Right atrium auricular region (tissue), 2 donors: ENCODE measurements at places on chromosomes 1 and 21. TPM values are rescaled to one million over a fixed set of nuclear protein-coding genes. Genes with fewer than 3 reads are reported as not detected.

The SMIM11 gene
- total RNA-seq, result 6.6 TPM

The CASP9 gene
- 6.8 TPM for total RNA-seq

The CFHR1 gene
- total RNA-seq, result not detected

The CYP4X1 gene
- total RNA-seq, result 2.2 TPM

The TNNT2 gene
- 12,321 TPM for total RNA-seq

DNA sequence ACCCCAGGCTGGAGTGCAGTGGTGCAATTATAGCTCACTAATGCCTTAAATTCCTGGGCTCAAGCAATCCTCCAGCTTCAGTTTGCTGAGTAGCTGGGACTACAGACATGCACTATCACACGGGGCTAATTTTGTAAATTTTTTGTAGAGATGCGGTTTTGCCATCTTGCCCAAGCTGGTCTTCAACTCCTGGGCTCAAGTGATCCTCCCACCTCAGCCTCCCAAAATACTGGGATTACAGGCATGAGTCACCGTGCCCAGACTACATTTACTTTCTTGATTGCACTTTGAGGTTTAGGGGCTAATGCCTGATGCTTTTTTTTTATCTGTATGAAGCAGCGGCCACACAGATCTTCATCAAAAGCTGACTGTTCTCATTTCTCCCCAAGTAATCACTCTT is 124.6 kb downstream of the KIF26B start:
- H3K4me3 ChIP-seq, result no peak overlapping the region
- no peaks in the 10 kb centered on the region for H3K27me3 ChIP-seq
- H3K4me1 ChIP-seq, result no peaks in the 10 kb centered on the region
- DNase-seq, result no peak
- no peaks in the 10 kb centered on the region for H3K36me3 ChIP-seq

- no peak for DNase-seq
- no peaks in the 10 kb centered on the region for H3K4me1 ChIP-seq
- H3K4me3 ChIP-seq, result no peak overlapping the region
Measured at GRCh38 chr1:162829268-162829667, 31.7 kb downstream of the CCDC190 start.

GRCh38 chr1:59766227-59766855 is 48.4 kb upstream of the HOOK1 start:
- no peak overlapping the region for H3K4me3 ChIP-seq
- no peaks in the 10 kb centered on the region for H3K36me3 ChIP-seq
- H3K27me3 ChIP-seq, result no peaks in the 10 kb centered on the region
- DNase-seq, result no peak
- no peak overlapping the region for H3K27ac ChIP-seq

GRCh38 chr1:221316491-221317056 is 425.3 kb downstream of the DUSP10 start:
- H3K27me3 ChIP-seq, result no peaks in the 10 kb centered on the region
- DNase-seq, result no peak
- H3K27ac ChIP-seq, result no peak overlapping the region
- no peak overlapping the region for H3K4me3 ChIP-seq
- H3K36me3 ChIP-seq, result no peaks in the 10 kb centered on the region

- H3K4me1 ChIP-seq, result no peaks in the 10 kb centered on the region
- peak overlapping the region; percentile 16 for H3K4me3 ChIP-seq
- peak overlapping the region; percentile 42 for H3K27ac ChIP-seq
- H3K27me3 ChIP-seq, result no peaks in the 10 kb centered on the region
Measured at GRCh38 chr1:99808391-99809115, 41.6 kb upstream of the AGL start.

DNA sequence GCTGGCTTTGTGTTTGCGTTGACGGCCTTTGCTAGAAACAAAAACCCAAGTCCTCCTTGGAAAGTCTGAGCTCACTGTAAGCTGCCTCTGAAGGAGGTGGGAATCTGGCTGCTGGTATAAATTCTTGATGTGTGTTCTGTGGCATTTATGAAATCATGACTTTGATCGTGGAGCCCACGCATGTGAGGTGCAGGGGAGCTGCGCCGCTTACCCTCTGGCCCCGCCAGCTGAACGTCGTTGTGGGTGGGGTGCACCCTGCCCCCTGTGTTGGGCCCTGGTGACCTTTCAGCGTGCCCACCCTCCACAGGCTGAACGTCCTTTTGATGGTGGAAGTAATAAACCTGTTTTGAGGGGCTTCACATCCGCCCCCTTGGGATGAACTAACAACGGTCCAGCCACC is 21.2 kb upstream of the DIP2A start:
- no peak overlapping the region for H3K4me3 ChIP-seq
- no peak for DNase-seq
- no peaks in the 10 kb centered on the region for H3K27me3 ChIP-seq
- no peak overlapping the region for H3K27ac ChIP-seq

DNA sequence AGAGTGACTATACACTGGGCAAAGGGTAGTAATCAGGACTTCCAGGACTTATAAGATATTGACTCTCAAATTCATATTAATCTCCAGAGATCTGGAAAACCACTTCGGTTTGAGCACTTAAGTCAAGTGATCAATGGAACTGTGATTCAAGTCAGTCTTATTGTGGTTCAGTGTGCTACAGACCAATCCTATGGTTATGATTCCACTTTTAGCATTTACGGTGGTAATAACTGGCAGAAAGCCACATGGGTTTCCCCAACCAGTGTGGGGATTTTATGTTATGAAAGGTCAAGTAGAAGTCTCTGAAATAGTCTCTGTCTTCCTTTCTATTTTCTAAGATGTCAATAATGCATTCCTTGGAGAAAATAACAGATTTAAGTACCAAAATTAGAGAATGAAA is 151.3 kb upstream of the NEGR1 start:
- no peaks in the 10 kb centered on the region for H3K4me1 ChIP-seq
- DNase-seq, result no peak
- no peaks in the 10 kb centered on the region for H3K36me3 ChIP-seq

GRCh38 chr1:214136324-214136919 is 144.5 kb upstream of the SMYD2 start:
- no peaks in the 10 kb centered on the region for H3K36me3 ChIP-seq
- no peak for DNase-seq
- no peaks in the 10 kb centered on the region for H3K4me1 ChIP-seq
- no peak overlapping the region for H3K27ac ChIP-seq
- no peaks in the 10 kb centered on the region for H3K27me3 ChIP-seq

DNA sequence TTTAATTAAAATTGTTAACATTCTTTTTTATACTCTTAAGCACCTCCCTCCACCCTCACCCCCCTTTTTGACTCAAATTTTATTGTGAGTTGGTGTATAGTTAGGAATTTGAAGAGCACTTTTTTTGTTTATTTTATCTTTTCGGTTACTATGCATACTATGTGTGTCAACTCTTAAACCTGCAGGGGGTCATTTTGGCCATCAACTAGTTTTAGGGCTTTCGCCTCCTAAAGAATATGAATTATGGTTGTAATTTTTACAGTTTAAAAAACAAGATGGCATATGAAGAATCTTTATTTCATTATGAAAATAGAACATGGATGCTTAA is 9.7 kb downstream of the BACH1 start:
- H3K27me3 ChIP-seq, result no peaks in the 10 kb centered on the region
- no peak overlapping the region for H3K4me3 ChIP-seq
- no peak for DNase-seq
- no peaks in the 10 kb centered on the region for H3K36me3 ChIP-seq
